ENCODE measurements at places on chromosomes 13 and 19.
A peak's percentile ranks its signal among the peaks of the same experiment; 100 is the strongest.

- DNase-seq: no peak
These were observed 1.4 kb downstream of the GRIN3B start for GRCh38 chr19:1001538-1002166.

DNA sequence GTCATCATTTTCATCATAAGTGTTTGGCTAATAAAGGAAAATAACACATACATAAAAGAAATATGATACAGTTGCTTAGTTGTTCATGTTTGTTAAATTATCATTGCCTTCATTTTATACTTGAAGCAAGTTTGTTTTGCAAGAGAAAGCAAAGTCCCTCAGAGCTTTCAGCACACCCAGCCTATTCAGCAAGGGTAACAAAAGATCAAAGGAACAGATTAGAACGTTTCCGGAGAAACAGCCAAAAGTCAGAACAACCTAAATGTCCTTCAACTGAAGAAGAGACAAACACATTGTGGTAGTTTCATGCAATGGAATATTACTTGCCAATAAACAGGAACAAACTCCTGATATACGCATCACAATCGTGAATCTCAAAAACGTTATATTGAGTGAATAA is 380.7 kb downstream of the MZT1 start:
- DNase-seq: no peak

DNA sequence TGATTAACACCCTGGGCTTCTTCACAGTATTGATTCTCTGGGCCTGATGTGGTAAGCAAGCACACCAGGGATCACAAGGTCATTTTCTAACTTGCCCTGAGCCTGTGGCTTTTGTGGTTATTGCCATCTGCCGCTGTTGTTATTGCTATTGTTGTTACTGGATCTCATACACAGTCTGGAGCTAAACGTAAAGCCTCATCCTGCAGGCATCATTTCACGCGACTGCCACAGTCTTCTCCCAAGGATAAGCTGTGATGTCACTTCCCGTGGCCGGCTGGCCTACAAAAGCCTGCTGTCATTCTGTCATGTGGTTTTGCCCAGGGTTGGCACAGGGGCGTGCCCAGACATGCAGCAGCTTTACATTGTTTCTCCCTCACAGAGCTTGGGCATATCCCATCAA is 154.0 kb upstream of the GPR12 start:
- DNase-seq: no peak

- DNase-seq: no peak
These were observed 38.4 kb downstream of the DACH1 start for GRCh38 chr13:71828564-71828963.

- no peak for DNase-seq
These were observed 104.1 kb upstream of the ZNF507 start for GRCh38 chr19:32241306-32241705.

- DNase-seq: no peak
These were observed 12.1 kb downstream of the AKAP11 start for GRCh38 chr13:42284068-42284467.

- no peak for DNase-seq
These were observed 4.3 kb upstream of the HAUS5 start for GRCh38 chr19:35608251-35608650.

DNA sequence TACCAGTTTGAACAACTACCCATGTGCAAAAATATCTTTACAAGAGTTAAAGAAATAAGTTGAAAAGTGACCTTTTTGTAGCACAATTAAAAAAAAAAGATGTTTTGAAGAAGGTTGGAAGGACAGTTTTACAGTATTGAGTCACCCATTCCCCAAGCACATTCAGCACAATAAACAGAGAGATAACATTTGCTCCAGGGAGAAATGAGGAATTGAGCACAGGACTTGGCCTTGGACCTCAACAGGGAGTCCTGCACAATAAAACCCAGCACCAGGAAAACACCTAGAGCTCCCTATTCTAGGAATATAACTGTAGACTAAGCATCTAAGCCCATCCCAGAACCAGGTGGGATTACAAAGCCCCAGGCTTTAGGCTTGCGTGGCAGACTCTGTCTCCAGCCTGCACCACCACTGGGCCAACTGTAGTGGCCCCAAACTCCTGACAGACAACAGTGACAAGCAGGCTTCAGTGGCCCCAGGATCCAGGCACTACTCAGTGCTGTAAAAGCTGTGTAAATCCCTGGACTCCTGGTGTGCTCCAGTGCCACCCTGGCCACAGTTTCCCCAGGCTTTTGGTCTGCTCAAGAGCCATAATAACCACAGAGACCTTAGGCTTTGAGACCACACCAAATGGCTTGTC is 857.2 kb downstream of the SLITRK1 start:
- DNase-seq: no peak

GRCh38 chr19:38022791-38023670 is 116.0 kb downstream of the SIPA1L3 start:
- DNase-seq: peak; percentile 62

DNA sequence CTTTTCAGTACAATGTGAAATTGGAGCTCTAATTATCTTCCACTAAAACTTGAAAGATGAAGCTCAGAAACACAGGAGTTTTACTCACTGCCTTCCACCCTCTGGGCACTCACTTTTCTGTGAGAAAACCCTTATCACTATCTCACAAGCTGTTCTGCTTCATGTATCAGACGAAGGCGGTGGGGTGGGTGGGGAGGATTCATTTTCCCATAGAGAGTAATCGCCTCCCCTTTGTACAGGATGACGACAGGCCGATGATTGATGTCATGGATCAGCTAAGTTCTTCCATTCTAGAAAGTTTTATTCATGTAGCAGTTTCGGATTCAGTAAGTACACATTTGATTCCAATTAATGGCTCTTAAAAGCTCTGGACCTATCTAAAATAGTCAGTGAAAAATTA is 139.9 kb downstream of the ZAR1L start:
- peak; percentile 2 for DNase-seq
